Liver (tissue), 10 donors: ENCODE measurements at places on chromosomes 3 and 15. TPM values are rescaled to one million over a fixed set of nuclear protein-coding genes. Genes with fewer than 3 reads are reported as not detected.

GRCh38 chr15:70672081-70672480, 91.3 kb downstream of the UACA start:
- no peak for DNase-seq

- DNase-seq, result no peak
These were observed 207.9 kb upstream of the GADL1 start for GRCh38 chr3:31102196-31102879.

DNA sequence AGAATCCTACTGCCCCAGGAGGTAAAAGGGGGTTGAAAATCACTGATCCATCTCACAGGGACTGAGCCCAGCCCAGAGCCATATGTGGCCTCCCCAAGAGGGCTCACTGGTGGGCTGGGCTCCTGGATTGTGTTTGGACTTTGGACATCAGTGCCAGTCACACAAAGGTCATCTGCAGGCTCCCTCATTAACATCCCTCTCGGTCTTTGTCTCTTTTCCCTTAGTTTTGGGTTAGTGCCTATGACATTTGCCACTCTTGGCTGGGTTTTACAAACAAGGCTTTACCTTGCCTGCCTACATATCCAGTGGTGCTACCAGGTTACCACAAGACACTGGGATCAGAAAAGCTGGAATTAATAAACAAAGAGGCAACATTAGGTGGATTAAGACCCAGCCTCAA, 27.9 kb downstream of the IFT122 start:
- DNase-seq, result no peak

GRCh38 chr3:120460181-120460790, 9.5 kb upstream of the FSTL1 start:
- no peak for DNase-seq

DNA sequence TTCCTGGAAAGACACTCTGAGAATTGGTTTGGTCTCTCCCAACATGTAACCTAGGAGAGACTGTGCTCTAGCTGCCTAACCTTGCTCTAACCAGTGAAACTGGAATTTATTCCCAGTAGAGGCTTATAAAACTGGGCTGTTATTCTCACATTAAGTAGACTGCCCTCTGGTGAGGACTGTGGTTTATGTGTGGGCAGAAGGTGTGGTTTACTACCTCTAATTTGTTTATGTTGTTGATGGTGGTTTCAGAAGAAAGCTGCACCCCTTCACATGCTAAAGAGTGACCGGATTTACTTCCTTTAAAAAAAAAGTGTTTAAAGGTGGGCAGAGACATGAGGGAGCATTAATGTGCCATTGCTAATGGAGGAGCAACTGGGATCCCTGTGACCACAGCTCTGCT, 273.2 kb downstream of the MECOM start:
- DNase-seq, result no peak

GRCh38 chr3:123745184-123745855, 138.8 kb downstream of the MYLK start:
- DNase-seq, result no peak

DNA sequence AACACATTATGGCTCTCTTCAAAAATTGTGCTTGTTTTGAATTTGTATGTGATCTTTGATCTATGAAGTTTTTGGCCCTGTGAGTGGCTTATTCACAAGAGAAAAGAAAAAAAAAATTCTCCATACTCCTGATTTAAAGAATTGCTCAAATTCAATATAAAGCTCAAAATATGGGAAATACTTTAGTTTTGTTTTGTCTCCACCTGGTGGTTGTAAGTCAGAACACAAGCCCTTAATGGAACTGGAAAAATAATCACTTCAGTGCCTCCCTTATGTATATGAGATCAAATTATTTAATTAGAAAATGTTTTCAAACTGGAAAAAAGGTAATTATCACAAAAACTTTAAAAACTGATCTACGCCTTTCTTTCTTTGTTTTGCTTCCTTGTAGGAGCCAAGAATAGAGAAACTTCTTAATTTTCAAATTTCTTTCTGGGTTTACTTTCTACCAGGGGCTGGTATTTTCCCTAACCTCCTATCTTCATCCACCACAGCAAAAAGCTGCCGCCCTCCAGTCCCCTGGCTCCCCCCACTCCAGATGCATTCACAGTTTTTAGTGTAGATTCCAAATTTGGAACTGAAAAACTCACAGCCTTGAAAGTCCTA, 50.6 kb downstream of the SERP1 start:
- DNase-seq, result no peak

GRCh38 chr3:194941360-194941955, 255.8 kb downstream of the FAM43A start:
- no peak for DNase-seq

DNA sequence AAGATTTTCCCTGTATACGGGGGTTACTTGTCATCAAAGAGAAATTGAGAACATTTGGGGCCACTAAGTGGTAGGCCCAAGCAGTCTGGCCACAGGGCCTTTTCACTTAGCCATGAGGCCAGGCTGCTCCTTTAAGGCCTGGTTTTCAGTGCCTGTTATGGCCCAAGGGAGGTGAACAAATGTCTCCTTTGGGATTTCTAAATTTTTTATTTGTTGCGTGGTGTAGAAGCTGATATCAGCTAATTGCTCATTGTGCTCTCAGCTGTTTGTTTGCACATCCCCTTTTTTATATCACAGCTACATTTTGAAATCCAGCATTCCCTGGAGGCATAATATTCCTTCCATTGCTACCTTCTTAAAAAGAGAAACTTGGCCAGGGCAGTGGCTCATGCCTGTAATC, 48.5 kb downstream of the RLBP1 start:
- no peak for DNase-seq

GRCh38 chr3:195150181-195151118, 120.5 kb downstream of the XXYLT1 start:
- peak; percentile 52 for DNase-seq

- no peak for DNase-seq
These were observed 112.2 kb upstream of the SLC4A7 start for GRCh38 chr3:27596334-27596841.

DNA sequence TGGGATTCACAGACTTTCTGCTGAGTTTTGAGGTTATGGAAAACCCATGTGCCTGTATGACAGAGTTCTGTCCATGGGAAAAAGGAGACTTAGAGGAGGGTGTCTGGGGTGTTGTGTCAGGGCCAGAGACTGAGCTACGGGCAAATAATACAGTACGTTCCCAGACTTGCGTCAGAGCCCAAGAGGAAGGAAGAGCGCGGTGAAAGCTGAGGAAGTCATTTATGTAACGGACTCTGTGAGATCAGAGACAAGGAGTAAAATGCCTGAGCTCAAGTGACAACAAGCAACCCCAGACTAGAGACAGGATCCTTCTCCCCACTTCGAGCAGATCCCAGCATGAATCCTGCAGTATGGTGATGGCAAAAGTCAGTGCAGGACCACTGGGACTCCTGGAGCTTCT, 368.6 kb upstream of the MCTP2 start:
- DNase-seq, result no peak

GRCh38 chr3:100141586-100141985, 27.3 kb upstream of the FILIP1L start:
- DNase-seq, result no peak

GRCh38 chr3:14440168-14440518, 37.7 kb downstream of the SLC6A6 start:
- DNase-seq, result no peak

GRCh38 chr3:32888739-32889138, 62.7 kb upstream of the CCR4 start:
- DNase-seq, result no peak

- peak; percentile 64 for DNase-seq
These were observed 79.3 kb upstream of the ALDH1L1 start for GRCh38 chr3:126259411-126260391.

DNA sequence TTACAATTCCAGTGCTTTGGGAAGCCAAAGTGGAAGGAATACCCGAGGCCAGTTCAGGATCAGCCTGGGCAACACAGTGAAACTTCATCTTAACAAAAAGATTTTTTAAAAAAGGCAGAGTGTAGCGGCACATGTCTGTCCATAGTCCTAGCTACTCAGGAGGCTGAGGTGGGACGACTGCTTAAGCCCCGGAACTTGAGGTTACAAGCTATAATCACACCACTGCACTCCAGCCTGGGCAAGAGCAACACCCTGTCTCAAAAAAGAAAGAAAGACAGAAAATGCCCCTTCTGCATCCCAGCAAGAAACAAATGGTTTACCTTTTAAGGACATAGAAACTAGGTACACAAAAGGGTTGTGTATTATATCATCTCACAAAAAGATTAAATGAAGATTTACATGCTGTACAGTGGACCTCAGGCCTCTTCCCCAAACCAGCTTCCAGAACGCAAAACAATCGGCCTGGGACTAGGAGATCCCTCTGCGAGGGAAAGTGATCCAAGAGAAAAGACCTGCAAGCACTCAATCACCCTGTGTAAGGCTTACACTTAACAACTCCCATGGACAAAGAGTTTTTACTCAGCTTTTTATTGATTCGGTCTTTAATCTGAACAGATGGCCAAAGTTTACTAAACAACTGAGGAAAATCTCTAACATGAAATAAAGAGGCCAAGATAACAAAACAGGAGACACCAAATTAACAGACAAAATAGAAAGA, 21.2 kb downstream of the TFDP2 start:
- no peak for DNase-seq

DNA sequence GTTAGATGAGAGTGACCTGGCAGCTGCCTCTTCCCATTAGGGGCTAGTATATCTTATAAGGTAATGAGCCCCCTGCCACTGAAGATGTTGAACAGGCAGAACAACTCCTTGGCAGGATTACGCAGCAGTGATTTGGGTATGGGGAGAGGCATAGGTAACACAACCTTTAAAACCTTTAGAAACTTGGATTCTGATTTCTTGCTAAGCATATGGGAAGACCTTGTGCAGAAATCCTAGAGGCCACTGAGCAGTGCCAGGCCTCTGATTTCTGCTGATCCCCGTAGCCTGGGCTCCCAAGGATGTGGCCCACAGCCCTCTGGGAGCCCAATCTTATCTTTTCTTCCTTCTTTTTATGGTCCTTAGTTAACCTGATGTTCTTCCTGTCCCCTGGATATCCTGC, 237.9 kb upstream of the ROPN1 start:
- no peak for DNase-seq

- no peak for DNase-seq
These were observed 262.2 kb upstream of the IL12A start for GRCh38 chr3:159726231-159726964.

DNA sequence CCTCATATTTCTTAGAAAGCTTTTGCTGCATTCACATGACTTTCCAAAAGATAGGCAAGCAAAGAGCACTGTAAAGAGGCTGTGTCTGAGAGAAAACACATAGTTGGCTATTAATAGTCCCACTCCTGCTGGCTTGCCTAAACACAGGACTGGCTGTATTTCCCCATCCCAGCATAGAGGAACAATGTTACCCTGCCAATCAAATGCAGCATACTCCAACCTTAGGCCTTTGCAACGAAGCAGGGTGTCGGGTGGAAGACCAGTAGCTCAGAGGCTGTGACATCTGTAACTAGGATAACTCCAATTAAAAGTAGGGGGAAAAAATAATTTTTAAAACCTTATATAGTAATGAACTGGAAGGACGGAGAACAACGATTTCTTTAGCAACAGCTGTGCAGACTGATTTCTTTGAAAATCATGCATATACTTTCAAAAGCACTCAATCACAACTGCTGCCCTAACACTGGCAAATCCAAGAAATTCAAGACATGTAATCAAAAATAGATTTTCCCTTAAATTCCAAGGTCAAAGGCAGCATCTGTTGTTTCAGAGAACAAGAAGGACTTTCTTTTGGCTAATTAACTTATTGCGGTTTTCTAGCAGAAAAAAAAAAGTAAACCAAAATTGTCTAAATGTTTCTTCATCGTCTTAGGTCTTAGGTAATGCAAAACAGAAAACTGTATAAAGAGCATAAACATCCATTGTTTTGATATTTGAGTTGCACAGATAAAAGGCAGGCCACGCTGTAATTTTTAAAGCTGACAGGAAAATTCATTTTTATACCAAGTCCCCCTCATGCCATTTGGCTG, 139.3 kb downstream of the TNIK start:
- no peak for DNase-seq

DUOXA2 gene
- not detected for total RNA-seq

SLC6A20 gene
- total RNA-seq, result 0.08 TPM

CCR3 gene
- 0.05 TPM for total RNA-seq
